ENCODE measurements at places on chromosomes 4 and X.

GRCh38 chr4:45831692-45832091, 292.2 kb downstream of the GABRG1 start:
- DNase-seq: no peak

GRCh38 chr4:155688860-155689259, 22.2 kb downstream of the GUCY1A1 start:
- DNase-seq: no peak

DNA sequence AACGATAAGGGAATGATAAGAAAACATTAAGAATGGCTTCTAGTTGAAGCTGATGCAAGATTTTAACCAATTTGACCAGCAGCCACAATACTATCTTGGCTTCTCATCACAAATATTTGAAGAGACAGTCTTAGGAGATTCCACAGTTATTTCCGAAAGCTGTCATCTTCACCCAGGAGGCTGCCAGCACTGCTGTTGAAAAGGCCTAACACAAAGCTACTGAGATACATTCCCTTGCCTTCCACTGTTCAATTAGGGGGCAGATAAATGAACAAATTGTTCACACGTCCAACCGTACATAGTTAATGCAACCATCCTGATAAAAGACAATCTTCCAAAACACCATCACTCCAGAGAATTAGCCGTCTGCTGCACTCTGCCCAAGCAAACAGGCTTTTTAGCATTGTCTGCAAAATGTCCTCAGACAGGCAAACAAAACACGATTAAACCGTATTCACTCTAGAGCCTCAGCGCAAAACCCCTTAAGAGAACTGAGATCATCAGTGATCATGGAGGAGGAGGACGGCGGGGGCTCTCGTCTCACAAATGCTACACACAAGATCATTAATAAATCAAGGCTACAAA, 189.8 kb upstream of the PSAPL1 start:
- DNase-seq: no peak

- no peak for DNase-seq
Observed at GRCh38 chr4:57151481-57151880, 41.3 kb upstream of the IGFBP7 start.

DNA sequence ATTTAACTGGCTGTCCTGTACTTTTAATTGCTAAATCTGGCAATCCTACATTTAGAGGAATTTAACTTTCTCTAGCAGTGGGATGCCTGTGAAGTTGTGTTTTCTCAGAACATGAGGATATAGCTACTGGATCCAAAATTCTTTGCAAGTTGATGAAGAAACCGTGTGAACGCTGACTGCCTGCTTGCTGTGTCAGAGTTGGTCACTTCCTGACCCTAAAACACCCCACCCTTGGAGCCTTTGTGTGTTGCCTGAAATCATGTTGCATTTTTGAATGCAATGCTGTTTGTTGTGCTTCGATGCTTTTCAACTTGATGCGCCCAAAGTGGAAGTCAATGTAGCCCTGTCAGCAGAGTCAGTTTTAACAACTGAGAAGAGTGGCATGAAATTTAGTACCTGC, 211.2 kb downstream of the ANK2 start:
- no peak for DNase-seq

GRCh38 chr4:147814376-147814775, 82.5 kb downstream of the ARHGAP10 start:
- DNase-seq: no peak

GRCh38 chr4:85543832-85544231, 68.9 kb downstream of the ARHGAP24 start:
- no peak for DNase-seq

- DNase-seq: no peak
Observed at GRCh38 chr4:140257461-140258305, 103.7 kb upstream of the MAML3 start.

DNA sequence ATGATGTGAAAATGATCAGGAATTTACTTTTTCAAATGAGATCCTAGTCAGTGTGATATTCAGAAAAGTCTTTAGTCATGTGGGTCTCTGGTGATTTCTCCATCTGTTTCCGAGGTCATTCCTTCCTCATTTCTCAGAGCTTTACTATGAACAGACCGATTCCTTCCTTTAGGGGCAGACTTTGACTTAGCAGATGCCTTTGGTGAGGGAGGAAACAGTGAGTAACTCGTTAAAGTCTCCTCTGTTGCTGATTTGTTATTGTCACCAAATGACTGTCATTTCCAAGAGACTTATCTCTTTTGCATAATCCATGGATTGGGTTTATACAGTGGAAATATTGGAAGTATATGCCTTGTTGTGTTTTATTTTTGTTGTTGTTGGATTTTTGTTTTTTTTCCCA, 76.2 kb upstream of the CD99 start:
- DNase-seq: no peak

- DNase-seq: no peak
Observed at GRCh38 chr4:105496899-105497298, 23.0 kb upstream of the PPA2 start.

- DNase-seq: no peak
Observed at GRCh38 chr4:40978548-40978947, 228.8 kb downstream of the NSUN7 start.

DNA sequence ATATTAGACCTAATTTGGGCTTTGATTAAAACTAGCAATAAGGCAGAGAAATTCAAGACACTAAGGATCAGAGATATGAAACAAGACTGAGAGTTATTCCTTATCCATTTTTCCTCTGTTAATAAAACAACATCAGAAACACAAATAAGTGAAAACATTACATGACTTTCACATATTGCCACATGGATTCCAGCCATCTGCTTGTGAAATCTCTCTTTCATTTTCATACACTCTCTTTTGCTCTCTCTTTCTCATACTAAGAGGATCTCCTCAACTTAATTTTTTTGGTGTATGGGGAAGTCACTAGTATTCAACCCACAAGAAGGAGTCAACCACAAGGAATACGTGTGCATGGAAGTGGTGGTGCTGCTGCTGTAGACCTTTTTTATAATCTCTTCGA, 183.0 kb downstream of the LDB2 start:
- DNase-seq: no peak

DNA sequence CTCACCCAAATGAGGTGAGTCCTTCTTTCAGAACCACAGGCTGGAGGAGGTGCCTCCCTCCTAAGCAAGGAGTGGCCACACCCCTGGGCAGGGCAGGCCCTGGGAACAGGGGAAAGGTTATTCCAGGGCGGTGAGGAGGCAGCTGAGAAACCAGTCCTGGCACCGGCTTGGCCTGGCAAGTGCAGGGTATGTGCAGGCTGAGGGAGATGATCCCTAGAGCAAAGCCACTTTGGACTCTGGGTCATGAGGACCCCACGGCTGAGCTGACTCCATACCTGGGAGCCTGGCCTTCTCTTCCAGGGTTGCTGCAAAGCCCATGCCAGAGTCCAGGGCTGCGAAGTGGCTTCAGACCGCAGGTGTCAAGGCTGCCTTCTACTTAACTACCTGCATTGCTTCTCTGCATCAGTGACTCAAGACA, 49.5 kb upstream of the HELT start:
- no peak for DNase-seq

DNA sequence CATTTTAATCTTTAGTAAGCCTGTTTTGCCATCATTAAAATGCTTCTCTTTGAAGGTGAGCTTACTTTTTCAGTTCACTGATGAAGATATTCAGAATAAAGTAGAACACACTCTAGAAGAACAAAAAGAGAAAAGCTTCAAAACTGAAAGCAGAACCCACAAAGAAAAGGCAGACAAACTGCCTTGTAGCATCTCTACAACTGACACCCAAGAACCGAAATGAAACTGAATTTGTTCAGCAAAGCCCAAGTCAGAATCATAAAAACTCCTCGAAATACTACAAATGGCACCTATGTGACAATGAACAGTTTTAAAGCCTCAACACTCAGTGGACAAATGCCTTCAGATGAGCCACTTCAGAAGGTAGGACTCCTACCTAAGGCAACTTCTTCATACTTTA, 83.6 kb downstream of the MAML3 start:
- DNase-seq: no peak
